ENCODE measurements at places on chromosomes 3 and 15.

GRCh38 chr3:15063238-15063637 lies 1.9 kb downstream of the MRPS25 start:
- DNase-seq, result no peak

DNA sequence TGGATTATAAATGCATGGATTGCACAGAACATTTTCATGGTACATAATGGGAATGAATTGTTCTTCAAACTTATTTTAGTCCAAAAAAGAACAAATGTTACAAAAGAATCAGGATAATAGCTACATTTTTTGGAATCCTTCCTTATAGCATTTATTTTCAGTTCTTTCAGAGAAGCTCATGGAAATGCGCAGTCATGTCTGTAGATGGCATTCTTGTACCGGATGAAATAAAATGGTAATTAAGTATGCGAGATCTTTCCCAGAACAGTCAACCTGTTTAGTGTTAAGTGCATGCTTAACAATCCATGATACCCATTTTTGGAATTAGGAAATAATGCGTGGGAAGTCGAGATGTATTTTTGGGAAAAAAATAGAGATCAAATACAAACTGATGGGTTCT lies 38.2 kb upstream of the GOLGA8B start:
- DNase-seq, result peak; percentile 66

- DNase-seq, result no peak
These were observed 1.4 kb upstream of the TMC3 start for GRCh38 chr15:81375461-81375860.

GRCh38 chr3:148075771-148076716 lies 621.7 kb upstream of the AGTR1 start:
- peak; percentile 12 for DNase-seq

- DNase-seq, result no peak
These were observed 11.3 kb upstream of the THRB start for GRCh38 chr3:24505691-24506550.

GRCh38 chr3:195213639-195214315 lies 57.2 kb downstream of the XXYLT1 start:
- DNase-seq, result no peak

GRCh38 chr3:112372396-112372795 lies 39.4 kb downstream of the CD200 start:
- DNase-seq, result no peak

- DNase-seq, result no peak
These were observed 193.0 kb downstream of the RORA start for GRCh38 chr15:61036136-61036535.

DNA sequence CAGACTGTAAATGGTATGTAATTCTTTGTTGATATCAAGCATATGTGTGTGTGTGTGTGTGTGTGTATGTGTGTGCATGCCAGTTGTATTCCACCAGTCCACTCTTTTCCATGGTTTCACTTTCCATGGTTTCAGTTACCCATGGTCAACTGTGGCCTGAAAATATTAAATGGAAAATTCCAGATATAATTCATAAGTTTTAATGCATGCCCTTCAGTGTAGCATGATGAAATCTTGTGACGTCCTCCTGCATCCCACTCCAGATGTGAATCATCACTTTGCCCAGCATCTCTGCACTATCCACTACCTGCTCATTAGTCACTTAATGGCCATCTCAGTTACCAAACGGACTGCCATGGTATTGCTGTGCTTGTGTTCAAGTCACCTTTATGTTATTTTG lies 215.9 kb downstream of the GBE1 start:
- no peak for DNase-seq

DNA sequence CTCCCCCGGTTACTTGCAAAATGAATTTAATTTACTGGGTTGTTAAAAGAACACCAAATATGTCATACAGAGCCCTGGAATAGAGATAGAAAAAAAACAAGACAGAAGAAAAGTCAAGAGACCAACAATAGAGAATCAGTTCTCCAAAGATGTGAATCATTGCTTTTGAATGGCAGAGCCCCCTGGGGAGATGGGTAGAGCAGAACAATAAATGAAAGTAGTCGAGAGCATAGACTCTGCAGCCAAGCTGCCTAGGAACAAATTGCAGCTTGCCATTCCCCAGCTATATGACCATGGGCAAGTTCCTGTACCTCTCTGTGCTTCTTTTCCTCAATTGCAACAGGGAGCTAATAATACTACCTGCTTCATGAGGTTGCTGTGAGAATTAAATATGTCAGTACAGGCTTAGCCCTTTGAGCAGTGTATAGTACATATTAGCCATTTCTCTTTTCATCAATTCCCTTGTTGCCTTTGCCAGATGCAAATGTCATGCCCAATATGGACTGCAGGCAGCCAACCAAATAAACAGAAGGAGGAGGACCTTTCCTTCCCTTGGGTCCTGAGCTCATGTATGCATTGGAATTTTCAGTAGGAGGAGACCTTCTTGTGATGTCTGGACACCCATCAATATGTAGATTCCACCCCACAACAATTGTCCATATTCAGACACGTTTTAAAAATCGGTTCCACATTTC lies 25.0 kb upstream of the BFSP2 start:
- no peak for DNase-seq

DNA sequence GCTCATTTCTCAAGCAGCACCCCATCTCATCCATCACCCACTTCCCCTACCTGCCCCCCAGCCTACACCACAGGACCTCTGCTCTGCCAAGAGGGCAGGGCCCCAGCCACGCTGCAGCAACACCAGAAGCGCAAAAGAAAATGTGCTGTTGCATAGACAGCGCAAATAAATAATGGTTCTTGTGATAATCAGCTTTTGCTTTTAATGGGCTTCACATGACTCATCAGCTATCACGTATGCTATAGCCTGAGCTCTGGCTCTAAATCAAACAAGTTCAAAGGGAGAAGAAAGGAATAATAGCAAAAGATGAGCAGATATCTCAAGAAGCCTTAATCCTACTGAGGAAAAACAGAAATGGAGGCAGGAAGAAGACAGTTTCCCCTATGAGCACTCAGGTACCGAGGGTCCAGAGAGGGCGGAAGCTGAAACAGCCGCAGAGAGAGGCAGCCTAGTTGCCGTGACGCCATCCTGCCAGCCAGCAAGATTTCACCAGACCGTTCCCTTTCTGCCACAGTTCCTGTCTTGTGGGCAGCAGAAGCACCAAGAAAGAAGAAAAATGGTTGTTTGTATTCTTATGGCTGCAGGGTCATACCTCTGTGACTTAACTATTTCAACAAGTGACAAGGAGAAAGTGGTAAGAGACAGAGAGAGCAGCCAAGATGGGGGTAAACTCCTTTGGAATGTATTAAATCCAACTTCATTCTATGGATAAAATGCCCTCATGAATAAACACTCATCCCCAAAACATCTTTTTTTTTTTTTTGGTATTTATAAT lies 22.0 kb downstream of the RAB27A start:
- peak; percentile 64 for DNase-seq

- peak; percentile 47 for DNase-seq
These were observed 888 bp downstream of the TMOD3 start for GRCh38 chr15:51830276-51830806.

- no peak for DNase-seq
These were observed 183.6 kb downstream of the EPHB1 start for GRCh38 chr3:134978658-134979057.

DNA sequence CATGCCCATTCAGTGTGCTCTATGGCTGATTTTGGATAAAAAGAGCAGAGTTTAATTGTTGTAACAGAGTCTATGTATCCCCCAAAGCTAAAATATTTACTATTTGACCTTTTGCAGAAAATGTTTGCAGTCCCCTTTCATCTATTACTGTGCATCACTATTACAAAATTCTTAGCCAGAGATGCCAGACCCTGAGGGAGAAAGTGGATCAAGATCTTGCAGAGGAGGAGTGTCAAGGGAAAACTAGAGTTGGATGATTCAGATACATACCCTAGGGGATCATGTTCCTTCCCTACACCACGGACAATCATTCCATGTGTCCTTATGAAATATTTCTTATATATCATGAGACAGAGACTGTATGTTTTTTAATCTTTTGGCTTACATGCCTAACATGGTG lies 68.6 kb upstream of the TPRG1 start:
- DNase-seq, result no peak

DNA sequence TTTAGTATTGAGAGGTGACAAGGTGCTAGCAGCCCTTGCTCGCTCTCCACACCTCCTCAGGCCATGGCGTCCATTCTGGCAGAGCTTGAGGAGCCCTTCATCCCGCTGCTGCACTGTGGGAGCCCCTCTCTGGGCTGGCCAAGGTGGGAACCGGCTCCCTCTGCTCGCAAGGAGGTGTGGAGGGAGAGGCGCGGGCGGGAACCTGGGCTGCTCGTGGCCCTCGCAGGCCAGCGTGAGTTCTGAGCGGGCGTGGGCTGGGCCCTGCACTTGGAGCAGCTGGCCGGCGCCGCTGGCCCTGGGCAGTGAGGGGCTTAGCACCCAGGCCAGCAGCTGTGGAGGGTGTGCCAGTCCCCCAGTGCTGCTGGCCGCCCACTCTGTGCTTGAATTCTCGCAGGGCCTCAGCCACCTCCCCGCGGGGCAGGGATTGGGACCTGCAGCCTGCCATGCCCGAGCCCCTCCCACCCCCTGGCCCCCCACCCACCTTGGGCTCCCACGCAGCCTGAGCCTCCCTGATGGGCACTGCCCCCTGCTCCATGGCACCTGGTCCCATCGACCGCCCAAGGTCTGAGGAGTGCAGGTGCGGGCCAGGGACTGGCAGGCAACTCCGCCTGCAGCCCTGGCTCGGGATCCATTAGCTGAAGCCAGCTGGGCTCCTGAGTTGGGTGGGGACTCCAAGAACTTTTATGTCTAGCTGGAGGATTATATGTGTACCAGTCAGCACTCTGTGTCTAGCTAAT lies 785.2 kb downstream of the DIPK2A start:
- no peak for DNase-seq

- peak; percentile 70 for DNase-seq
These were observed 279.4 kb upstream of the TLE3 start for GRCh38 chr15:70376929-70377691.

GRCh38 chr3:178505832-178506231 lies 30.4 kb upstream of the KCNMB2 start:
- DNase-seq, result no peak

DNA sequence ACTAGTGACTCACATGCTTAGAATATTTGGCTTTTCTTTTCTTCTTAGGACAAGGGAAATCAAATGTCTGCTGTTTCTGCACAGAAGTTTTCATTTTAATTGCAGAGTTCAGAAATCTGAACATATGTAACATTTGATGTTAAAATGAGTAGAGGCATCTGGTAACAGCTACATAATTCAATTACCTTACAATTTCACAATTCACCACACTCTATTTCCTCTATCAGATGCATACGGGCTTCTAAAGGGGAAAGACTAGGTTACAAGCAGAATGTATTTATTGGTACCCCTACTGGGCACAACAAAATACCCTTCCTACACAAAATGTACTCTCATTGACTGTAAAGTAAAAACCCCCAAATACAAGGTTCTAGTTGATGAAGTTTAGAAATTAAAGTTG lies 176.0 kb downstream of the SOX2 start:
- DNase-seq, result no peak

DNA sequence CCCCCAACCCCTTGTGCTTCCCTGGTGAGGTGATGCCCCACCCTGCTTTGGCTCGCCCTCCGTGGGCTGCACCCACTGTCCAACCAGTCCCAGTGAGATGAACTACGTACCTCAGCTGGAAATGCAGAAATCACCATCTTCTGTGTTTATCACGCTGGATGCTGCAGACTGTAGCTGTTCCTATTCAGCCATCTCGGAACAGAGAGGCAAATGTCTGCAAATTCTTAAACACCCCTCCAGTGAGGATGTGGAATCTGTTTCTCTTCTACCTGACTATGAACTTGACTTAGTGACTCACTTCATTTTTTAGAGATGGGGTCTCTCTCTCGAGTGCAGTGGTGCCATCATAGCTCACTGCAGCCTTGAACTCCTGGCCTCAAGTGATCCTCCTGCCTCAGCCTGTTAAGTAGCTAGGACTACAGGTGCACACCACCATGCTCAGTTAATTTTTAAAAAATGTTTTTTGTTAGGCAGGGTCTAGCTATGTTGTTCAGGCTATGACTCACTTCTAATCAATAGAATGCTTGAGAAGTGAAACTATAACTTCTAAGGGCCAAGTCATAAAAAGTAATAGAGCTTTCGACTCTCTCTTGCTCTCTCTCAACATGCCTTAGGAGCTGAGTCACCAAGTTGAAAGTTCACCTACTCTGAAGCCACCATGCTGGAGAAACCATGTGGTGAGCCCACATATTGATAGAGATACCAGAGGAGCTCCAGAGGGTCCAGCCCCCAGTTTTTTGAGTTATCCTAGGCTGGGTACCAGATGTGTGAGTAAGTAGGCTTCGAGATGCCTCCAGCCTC lies 11.5 kb upstream of the PARP14 start:
- DNase-seq, result no peak

GRCh38 chr3:158465074-158465473 lies 105.9 kb upstream of the MLF1 start:
- DNase-seq, result no peak

- no peak for DNase-seq
These were observed 433.1 kb downstream of the EPHB1 start for GRCh38 chr3:135228201-135228600.

GRCh38 chr3:178538056-178538455 lies 1.8 kb downstream of the KCNMB2 start:
- DNase-seq, result no peak

DNA sequence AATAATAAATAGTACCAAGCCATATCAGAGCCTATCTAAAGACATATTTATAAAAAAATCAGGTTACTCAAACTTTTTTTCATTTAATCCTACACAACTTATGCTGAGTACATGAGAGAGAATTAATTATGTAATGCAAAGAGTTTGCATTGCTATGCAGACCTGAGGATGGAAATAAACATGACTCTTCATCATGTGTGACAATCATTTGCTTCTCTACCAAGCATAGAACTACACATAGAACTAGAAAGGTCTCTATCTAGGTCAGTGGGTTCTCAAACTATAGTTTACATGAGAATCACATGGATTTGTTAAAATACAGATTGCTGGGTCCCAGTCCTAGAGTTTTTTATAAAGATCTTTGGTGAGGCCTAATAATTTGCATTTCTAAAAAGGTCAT lies 86.8 kb downstream of the GBE1 start:
- DNase-seq, result no peak

DNA sequence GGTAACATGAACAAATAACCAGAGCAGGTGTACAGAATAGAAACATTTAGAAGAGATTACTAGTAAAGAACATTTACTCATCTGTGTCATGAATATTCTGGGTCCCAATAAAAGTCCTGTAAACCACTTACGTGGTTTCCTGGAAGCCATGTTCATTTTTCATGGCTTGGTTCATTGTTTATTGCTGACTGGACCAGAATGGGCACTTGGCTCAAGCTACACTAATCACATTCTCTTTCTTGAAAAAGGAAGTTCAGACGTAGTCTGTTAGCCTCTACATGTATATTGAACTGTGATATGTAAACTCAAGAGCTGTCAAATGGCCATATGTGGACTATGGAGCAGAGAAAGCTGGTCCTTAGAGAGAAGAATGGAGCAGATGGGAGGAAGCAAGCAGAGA lies 138.3 kb upstream of the FAM3D start:
- no peak for DNase-seq

GRCh38 chr3:134799393-134799792 lies 4.3 kb downstream of the EPHB1 start:
- DNase-seq, result no peak

Data from KBM-7 (cell line).